ENCODE measurements at places on chromosomes 3 and 15. TPM values are rescaled to one million over a fixed set of nuclear protein-coding genes. Genes with fewer than 3 reads are reported as not detected.

Gene GAP43
- total RNA-seq = not detected

Gene EIF1B
- 65.0 TPM for total RNA-seq

Gene IL20RB
- total RNA-seq = 3.1 TPM

Gene PLCH1
- not detected for total RNA-seq

Gene UCN2
- not detected for total RNA-seq

Gene CLRN1
- total RNA-seq = not detected

Gene C15orf62
- 2.4 TPM for total RNA-seq

Gene LEKR1
- total RNA-seq = not detected

Gene REC114
- total RNA-seq = not detected

DNA sequence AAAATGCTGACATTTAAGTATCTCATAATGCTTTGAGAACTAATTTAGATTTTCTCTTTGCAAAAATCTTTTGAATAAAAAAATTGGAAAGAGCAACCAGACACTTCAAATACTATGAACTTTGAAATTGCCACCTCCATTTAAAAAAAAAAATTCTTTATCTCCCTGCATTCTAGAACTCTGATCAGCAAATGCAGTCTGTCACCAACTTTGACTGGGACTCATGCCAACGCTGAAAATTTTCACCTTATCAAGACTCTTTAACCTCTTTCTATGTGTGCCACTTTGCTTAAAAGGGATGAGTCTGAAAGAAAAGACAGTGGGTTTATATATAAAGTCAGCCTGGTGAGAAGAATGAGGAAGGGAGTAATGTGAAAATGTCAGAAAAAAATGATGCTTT is 191.2 kb upstream of the ARPP21 start:
- DNase-seq = no peak

DNA sequence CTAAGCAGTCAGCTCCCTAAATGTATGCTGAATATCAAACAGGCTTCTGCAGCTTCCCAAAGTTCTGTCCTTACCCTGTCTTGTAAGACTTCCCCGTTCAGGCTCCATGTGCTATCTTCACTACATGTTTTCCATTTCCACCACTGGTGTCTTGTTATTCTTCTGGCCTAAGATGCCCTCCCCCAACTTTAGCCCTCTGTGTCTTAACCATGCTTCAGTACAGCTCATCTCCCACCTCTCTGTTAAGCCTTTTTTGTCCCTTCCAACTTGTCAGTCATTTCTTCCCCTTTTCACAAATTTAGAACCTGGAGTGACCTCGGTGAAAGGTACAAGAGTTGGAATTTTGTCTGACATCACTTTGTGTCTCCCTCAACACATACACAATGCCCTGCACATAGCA is 151.7 kb upstream of the TBL1XR1 start:
- no peak for DNase-seq

GRCh38 chr15:92687746-92688145 is 32.2 kb upstream of the FAM174B start:
- no peak for DNase-seq

GRCh38 chr3:53346514-53346913 is 829 bp downstream of the DCP1A start:
- DNase-seq = peak; percentile 23

DNA sequence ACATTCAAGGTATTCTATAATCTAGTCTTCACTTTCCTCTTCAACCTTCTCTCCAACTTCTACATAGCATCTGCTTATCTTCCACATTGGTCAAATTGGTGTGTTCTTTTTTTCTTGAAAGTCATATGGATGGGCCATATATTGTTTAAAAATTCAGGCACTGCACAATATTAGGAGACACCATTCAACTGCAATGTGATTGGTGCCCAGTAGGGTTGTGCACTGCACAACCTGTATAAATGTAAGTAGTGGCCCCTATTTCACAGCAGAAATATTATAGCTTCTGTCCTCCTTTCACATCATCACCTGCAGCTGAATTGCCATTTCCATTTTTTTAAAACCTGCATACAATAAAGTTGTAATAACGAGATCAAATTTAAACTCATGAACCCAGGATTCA is 18.1 kb upstream of the GOLIM4 start:
- DNase-seq = no peak

DNA sequence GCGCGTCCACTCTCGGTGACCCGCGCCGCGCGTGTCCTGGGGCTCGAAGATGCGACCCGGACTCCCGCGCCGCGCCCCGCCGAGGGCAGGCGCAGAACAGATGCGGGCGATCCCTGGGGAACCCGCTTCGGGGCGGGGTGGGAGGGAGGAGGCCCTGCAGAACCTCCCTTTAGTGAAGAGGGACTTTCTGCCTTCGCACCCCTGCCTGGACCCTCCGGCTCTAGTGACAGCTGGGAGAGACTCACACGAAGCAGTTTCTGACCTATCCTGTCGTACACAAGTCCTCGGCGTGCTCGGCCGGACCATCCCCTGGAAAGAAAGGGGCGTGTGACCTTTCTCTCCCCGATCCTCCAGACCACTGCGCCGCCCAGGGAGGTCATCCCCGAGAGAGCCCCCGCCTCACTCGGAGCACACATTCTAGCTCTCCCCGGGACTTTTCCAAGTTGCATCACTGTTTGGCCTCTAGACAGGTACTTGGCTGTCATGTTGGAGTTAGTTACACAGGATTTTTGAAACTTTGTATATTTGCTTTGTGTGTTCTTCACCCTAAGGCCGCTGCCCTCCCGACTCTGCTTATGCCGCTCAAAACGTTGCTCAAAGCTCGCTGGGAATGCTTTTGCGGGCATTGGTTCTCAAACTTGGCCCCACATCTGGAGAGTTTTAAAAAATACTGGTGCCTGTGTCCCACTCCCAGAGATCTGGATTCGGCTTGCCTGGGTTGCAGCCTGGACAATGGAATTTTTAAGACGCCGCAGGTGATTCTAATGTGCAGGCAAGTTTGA is 582 bp downstream of the CGNL1 start:
- no peak for DNase-seq

- DNase-seq = no peak
Measured at GRCh38 chr3:132818251-132818650, 96.0 kb upstream of the NPHP3 start.

DNA sequence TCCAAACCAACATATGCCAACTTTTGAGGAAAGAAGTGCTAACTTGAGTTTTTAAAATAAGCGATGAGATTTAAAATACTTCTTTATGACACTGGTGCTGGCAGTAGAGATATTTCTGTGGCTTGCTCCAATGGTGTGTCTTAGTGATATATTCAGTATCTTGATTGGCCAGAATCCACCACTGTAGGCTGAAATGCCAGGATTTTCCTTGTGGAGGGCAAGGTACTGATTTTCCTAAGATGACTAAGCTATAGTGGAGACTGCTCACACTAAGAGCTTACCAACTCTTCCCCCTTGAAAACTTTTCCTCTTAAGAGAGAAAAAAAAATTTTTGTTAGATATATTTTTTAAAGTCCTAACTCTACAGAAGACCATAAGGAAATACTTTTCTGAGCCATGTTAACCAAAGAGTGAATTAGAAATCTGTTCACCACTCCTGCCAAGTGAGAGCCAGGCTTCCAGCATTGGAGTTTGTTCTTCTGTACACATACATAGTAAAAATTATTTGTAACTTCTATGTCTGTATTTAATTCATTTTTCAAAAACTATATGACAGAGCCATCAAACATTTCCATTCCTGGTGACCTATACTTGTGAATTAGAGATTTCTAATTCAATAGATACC is 109.1 kb downstream of the PPP2R3A start:
- no peak for DNase-seq

- DNase-seq = no peak
Measured at GRCh38 chr3:146020969-146021368, 140.0 kb downstream of the PLOD2 start.

DNA sequence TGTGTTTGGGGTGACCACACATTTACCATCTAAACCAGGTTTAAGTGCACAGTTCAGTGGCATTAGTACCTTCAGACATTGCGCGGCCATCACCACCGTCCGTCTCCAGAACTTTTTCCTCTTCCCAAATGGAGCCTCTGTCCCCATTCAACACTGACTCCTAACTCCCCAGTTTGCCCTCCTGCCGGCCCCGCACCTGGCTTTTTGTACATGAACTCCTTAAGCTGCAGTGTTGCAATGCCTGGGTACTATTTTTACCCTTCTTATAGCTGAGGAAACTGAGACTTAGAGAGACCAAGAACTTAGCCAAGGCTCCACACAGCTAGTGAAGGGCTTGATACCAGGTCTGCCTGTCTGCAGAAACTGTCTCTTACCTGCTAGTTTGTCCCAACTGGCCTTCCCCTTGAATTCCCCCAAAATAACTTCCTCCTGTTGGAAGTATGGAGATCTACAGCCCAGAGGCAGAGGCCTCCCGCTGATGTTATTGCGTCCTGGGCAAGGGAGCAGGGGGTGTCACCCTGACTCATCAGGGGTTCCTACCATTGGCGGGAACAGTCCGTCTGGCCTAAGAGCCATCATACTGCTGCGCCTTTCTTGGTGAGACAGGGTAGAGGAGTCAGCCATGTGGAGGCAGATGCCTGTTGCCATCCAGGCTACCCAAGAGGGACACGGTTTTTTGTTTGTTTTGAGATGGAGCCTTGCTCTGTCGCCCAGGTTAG is 65.6 kb downstream of the GRIP2 start:
- DNase-seq = no peak
